Ovary (tissue), 10 donors: ENCODE measurements at places on chromosomes 2 and 18. TPM values are rescaled to one million over a fixed set of nuclear protein-coding genes. Genes with fewer than 3 reads are reported as not detected.

UNC80 gene
- total RNA-seq: 0.63 TPM

- no peaks in the 10 kb centered on the region for H3K36me3 ChIP-seq
- H3K4me1 ChIP-seq: no peaks in the 10 kb centered on the region
- no peak overlapping the region for H3K27ac ChIP-seq
- no peak overlapping the region for H3K4me3 ChIP-seq
- no peaks in the 10 kb centered on the region for H3K27me3 ChIP-seq
Observed at GRCh38 chr2:60517446-60517845, 36.0 kb downstream of the BCL11A start.

DNA sequence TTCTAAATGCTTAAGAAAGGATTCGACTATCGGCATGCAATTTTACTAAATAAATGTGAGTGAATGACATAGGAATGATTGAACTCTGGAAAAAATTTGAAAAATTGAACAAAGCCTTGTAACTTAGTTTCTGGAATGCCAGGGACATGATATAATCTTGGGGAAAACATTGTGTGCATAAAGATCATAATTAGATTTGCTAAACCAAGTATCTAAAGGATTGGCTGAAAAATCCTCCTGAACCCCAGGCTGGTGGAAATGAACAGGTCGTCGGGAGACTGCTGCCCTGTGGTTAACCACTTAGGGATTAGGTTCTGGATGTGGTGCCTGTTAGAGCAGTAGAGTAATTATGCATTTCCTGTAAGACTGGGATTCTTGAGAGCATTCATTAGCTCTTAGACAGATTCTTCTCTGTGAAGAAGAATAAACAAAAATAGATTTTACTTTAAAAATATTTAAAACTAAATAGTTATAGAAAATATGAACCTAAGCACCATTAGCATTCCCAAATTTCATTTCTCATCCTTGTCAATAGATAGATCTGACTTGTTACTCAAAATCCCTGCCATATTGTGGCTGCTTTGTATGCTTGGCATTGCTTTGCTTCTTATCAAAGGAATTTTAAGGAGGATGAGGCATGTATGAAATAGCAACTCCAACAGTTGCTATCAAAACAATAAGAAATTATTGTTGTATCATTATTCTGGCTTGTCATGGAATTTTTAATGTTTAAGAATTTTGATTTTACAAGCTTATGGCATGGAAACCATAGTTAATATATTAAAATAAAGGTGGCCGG, 55.9 kb downstream of the LYPD6B start:
- no peaks in the 10 kb centered on the region for H3K27me3 ChIP-seq
- H3K4me3 ChIP-seq: no peak overlapping the region
- no peak for DNase-seq
- no peak overlapping the region for H3K27ac ChIP-seq

- DNase-seq: no peak
- H3K27me3 ChIP-seq: no peaks in the 10 kb centered on the region
- H3K36me3 ChIP-seq: no peaks in the 10 kb centered on the region
Observed at GRCh38 chr2:191441496-191442214, 196.5 kb downstream of the MYO1B start.

SMARCAL1 gene
- total RNA-seq: 23.1 TPM

DNA sequence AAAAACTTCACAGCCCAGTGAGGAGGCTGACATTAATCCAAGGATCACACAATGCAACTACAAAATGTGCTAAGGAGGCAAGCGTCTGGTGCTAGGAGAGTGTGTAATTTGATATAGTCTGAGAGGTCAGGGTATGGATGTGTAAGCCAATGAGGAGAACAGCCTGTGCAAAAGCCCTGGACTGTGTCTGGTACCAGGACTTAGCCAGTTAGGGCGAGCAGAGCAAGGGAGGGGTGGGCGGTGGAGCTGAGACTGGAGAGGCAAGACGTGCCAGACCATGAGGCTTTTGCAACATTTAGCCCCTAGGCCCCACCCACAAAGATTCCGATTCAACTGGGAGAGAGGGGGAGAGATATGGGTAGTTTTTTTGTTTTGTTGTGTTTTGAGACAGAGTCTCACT, 33.5 kb upstream of the SPRED2 start:
- H3K27ac ChIP-seq: no peak overlapping the region
- no peak for DNase-seq
- H3K4me1 ChIP-seq: no peaks in the 10 kb centered on the region
- H3K36me3 ChIP-seq: no peaks in the 10 kb centered on the region
- H3K4me3 ChIP-seq: no peak overlapping the region

TACR1 gene
- total RNA-seq: 2.8 TPM

DNA sequence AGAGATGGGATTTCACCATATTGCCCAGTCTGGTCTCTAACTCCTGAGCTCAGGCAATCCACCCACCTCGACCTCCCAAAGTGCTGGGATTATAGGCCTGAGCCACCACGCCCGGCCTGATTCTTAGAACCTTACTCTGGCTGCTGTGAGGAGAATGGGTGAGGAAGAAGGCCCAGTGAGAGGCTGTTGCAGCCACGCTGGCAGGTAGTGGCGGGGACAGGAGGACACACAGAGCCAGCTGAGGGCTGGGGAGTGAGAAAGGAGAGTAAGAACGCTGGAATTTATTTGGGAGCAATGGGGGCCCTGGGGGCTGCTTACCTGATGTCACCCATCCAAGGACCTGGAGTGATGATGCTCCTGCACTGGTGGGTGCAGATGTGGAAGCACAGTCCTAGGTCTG, 153.8 kb upstream of the SIX3 start:
- H3K27me3 ChIP-seq: no peaks in the 10 kb centered on the region
- no peak for DNase-seq
- no peaks in the 10 kb centered on the region for H3K36me3 ChIP-seq
- no peak overlapping the region for H3K4me3 ChIP-seq
- H3K4me1 ChIP-seq: no peaks in the 10 kb centered on the region

- H3K36me3 ChIP-seq: no peaks in the 10 kb centered on the region
- no peak overlapping the region for H3K27ac ChIP-seq
- DNase-seq: no peak
- H3K4me3 ChIP-seq: no peak overlapping the region
- no peaks in the 10 kb centered on the region for H3K27me3 ChIP-seq
- no peaks in the 10 kb centered on the region for H3K4me1 ChIP-seq
Observed at GRCh38 chr2:176518823-176519222, 249.6 kb downstream of the MTX2 start.

EPHA4 gene
- 16.9 TPM for total RNA-seq

GRCh38 chr2:13725945-13726344, 906.6 kb upstream of the LRATD1 start:
- H3K4me3 ChIP-seq: no peak overlapping the region
- H3K36me3 ChIP-seq: no peaks in the 10 kb centered on the region
- H3K27me3 ChIP-seq: no peaks in the 10 kb centered on the region
- H3K4me1 ChIP-seq: no peaks in the 10 kb centered on the region
- H3K27ac ChIP-seq: no peak overlapping the region
- DNase-seq: no peak

DNA sequence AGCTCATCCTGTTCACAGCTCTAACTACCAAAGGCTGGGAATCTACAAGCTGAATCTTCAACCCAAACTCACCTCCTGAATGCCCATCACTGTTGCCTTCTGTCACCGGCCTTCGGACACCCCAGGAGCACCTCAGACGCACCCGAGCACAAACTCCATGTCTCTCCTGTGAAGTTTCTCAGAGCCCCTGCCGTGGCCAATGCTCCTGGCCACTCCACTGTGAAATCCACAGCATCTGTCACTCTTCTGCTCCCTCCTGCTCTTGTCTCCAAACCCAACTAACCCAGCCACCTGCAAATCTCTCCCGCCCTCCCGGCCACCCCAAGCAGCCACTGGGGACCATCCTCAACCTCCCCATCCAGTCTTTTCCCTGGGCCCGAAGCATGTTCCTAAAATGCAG, 457.9 kb upstream of the SALL3 start:
- no peak for DNase-seq
- no peak overlapping the region for H3K27ac ChIP-seq
- H3K36me3 ChIP-seq: no peaks in the 10 kb centered on the region
- no peak overlapping the region for H3K4me3 ChIP-seq

ZNF804A gene
- total RNA-seq: not detected

ATP6V1C2 gene
- total RNA-seq: 10.8 TPM

DNA sequence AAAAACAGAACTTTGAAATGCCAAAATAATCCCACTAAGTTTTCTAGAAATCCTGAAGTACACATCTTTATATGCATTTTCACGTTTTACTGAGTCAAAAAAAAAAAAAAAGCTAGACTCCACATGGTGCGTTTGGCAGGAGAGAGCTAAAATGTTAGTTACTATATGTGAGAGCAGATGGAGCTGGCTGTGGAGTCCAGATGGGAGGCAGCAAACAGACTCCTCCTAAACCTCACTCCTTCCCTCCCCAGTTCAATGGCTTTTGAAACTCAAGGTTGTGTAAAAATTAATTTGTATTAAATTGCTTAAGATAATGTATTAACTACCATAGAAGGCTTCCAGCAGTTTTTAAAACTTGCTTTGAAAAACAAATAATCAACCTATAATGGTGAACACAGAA, 248.8 kb downstream of the AGPS start:
- H3K27me3 ChIP-seq: no peaks in the 10 kb centered on the region
- H3K4me3 ChIP-seq: no peak overlapping the region
- H3K27ac ChIP-seq: no peak overlapping the region
- peaks cover 1% of the 10 kb centered on the region for H3K4me1 ChIP-seq

CLEC4F gene
- not detected for total RNA-seq

DNA sequence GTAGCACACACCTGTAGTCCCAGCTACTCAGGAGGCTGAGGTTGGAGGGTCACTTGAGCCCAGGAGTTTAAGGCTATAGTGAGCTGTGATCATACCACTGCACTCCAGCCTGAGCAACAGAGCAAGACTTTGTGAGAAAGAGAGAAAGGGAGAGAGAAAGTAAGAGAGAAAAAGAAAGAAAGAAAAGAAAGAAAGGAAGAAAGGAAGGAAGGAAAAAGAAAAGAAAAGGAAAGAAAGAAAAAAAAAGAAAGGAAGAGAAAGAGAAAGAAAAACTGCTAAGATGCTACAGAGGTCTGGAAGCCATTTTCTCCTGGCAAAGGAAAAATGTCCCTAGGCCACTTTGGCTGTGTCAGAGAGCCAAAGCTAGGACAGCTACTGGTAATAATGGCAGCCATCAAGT, 30.6 kb downstream of the DRC1 start:
- no peaks in the 10 kb centered on the region for H3K36me3 ChIP-seq
- H3K4me1 ChIP-seq: peaks cover 2% of the 10 kb centered on the region
- no peak for DNase-seq

DNA sequence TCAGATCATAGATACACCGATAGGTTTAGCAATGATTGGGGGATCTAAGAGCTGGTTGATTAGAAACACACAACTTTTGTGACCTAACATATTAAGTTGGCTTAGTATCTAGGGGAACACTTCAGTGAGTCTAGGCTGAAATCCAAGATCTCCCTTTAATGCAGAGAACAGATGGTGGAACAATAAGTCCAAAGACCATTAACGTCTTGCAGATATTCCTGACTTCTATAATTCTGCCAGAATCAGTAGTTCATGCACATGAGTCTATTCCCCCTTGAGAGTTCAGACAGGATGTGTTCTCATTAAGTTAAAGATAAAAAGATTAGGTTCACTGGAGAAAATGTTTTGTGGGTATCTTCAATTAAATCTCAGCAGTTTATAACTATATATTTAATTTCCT, 506.5 kb downstream of the TSN start:
- H3K36me3 ChIP-seq: no peaks in the 10 kb centered on the region
- H3K4me3 ChIP-seq: no peak overlapping the region
- DNase-seq: no peak
- no peaks in the 10 kb centered on the region for H3K4me1 ChIP-seq
- no peak overlapping the region for H3K27ac ChIP-seq

GRCh38 chr2:75497256-75497655, 63.5 kb downstream of the EVA1A start:
- no peak overlapping the region for H3K27ac ChIP-seq
- H3K36me3 ChIP-seq: no peaks in the 10 kb centered on the region
- H3K4me3 ChIP-seq: no peak overlapping the region
- H3K4me1 ChIP-seq: no peaks in the 10 kb centered on the region
